ENCODE measurements at places on chromosomes 3 and 15. TPM values are rescaled to one million over a fixed set of nuclear protein-coding genes. Genes with fewer than 3 reads are reported as not detected.

Gene NME9
- total RNA-seq: 0.08 TPM

Gene GOLGA8G
- total RNA-seq: not detected

DNA sequence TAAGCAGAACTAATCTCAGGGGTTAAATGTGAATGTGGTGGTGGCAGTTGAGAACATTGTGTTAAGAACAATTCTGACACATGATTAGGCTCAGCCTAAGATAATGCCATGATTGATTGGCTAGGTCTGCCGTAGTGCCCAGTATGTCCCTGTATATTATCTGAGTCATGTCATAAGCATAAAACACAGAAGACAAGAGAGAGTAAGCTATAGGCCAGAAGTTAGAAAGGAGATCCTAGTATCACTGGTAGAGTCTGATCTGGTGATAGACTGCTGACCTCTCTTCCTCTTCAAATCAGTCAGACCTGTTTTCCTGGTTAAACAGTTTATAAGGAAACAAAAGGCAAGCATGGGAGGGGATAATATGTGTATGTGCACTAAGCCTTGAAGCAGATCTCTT, 30.1 kb upstream of the ATP8B4 start:
- no peak for DNase-seq
- no peaks in the 10 kb centered on the region for H3K27me3 ChIP-seq
- no peak overlapping the region for H3K4me3 ChIP-seq
- H3K27ac ChIP-seq: no peak overlapping the region
- peaks cover 11% of the 10 kb centered on the region for H3K4me1 ChIP-seq
- no peaks in the 10 kb centered on the region for H3K36me3 ChIP-seq

GRCh38 chr3:158107605-158108444, 1.6 kb upstream of the SHOX2 start:
- no peaks in the 10 kb centered on the region for H3K36me3 ChIP-seq
- no peak overlapping the region for H3K4me3 ChIP-seq
- DNase-seq: no peak
- peaks cover 15% of the 10 kb centered on the region for H3K27me3 ChIP-seq

GRCh38 chr3:108940166-108940565, 13.5 kb downstream of the GUCA1C start:
- no peak overlapping the region for H3K27ac ChIP-seq
- H3K27me3 ChIP-seq: no peaks in the 10 kb centered on the region
- no peaks in the 10 kb centered on the region for H3K4me1 ChIP-seq
- no peak for DNase-seq
- H3K4me3 ChIP-seq: no peak overlapping the region
